ENCODE measurements at places on chromosomes 3 and 15. TPM values are rescaled to one million over a fixed set of nuclear protein-coding genes. Genes with fewer than 3 reads are reported as not detected.

DNA sequence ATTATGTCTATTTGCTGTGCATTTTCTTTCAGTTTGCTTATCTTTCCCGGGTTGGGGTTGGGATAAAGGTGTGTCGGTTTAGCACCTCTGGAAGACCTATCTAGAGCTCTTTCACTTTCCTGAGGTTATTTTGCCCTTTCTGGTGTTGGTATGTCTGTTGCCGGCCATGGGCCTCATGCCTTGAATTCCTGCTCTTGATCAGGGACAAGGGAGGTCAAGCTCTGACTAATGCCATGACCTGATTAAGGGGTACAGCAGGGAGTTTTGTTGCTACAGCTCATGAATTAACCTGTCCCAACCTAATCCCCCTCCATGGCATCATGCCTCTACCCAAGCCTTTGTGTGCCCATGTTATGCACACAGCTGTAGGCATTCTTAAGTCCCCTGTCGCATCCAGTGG lies 70.5 kb upstream of the GOLGA6B start:
- no peak overlapping the region for H3K27ac ChIP-seq
- DNase-seq = no peak
- peaks cover 83% of the 10 kb centered on the region for H3K36me3 ChIP-seq
- no peaks in the 10 kb centered on the region for H3K27me3 ChIP-seq
- no peak overlapping the region for H3K4me3 ChIP-seq

DNA sequence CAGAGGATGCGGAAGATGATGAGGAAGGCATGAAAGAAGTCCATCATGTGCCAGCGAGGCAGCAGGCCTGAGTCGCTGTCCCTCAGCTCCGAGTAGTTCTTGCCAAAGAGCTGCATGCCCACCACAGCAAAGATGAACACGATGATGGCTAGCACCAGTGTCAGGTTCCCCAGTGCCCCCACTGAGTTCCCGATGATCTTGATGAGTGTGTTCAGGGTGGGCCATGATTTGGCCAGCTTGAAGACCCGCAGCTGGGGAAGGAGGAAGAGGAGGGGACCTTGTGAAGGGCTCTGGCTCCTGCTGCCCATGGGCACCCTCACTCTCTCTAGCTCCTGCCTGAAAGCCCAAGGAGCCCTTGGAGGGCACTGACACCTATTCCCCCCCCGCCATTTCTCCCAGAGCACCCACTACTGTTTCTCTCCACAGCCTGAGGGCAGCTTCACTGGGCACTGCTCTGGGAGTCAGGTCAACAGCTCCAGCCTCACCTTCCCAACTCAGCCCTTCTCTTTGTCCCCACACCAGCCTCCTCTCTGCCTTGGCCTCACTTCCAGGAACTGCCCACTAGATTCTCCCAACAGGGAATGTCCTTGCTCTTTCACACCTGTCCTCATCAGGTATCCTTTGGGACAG lies 63.6 kb downstream of the SCN5A start:
- no peak for DNase-seq
- no peaks in the 10 kb centered on the region for H3K36me3 ChIP-seq
- H3K4me3 ChIP-seq = no peak overlapping the region
- H3K27ac ChIP-seq = no peak overlapping the region
- peaks cover 34% of the 10 kb centered on the region for H3K4me1 ChIP-seq
- no peaks in the 10 kb centered on the region for H3K27me3 ChIP-seq

The DNAH1 gene
- 5.1 TPM for polyA plus RNA-seq

DNA sequence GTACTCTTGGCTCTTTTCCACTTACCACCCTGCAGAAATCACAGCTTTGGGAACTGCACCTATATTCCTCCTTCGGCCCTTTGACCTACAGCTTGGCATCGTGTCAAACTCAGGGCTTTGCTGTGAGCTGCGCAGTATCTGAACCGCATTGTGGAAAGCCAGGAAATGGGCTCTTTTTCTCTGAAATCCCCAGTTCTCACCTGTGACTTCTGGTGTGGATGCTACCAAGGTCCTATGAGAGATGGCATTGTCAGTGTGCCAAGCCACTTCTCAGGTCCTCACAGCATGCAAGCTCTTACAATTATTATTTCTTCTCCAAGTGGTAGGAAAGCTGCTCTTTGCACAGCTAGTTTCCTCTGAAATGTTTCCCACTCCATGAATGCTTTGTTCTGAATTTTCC lies 450.6 kb upstream of the TBL1XR1 start:
- H3K36me3 ChIP-seq = no peaks in the 10 kb centered on the region
- no peak for DNase-seq
- no peak overlapping the region for H3K4me3 ChIP-seq
- no peaks in the 10 kb centered on the region for H3K27me3 ChIP-seq
- no peaks in the 10 kb centered on the region for H3K4me1 ChIP-seq

The SLC9C1 gene
- polyA plus RNA-seq = not detected

DNA sequence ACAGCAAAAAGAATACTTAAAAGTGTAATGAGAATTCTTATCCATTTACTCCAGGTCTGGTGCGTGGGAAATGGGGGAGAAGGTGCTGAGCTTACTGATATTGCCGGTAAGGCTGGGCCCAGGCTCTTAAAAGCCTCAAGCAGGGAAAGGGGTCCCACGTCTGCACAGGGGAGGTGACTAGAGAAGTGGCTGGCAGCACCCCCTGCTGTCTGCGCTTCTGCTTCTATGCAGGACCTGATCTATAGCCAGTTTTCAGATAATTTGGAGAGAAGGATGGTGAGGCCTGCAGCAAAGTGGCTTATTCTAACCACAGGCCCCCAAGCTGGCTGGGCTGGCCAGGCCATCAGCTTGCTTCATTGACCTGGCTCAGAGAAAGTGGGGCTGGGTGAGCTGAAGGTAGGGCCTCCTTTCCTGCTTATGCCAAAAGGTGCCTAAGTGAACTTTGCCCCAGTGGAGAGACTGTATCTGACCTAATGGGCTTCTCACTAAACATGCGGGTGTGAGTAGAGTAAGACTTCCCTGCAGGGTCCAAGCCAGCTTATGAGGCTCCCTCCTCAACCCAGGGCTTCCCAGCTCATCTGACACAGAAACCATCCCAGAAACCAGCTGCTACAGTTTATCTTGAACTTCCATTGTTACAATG lies 30.9 kb upstream of the ATP1B3 start:
- no peak overlapping the region for H3K4me3 ChIP-seq
- H3K36me3 ChIP-seq = no peaks in the 10 kb centered on the region
- no peaks in the 10 kb centered on the region for H3K27me3 ChIP-seq
- no peak for DNase-seq
- no peak overlapping the region for H3K27ac ChIP-seq

The WNT7A gene
- not detected for polyA plus RNA-seq

DNA sequence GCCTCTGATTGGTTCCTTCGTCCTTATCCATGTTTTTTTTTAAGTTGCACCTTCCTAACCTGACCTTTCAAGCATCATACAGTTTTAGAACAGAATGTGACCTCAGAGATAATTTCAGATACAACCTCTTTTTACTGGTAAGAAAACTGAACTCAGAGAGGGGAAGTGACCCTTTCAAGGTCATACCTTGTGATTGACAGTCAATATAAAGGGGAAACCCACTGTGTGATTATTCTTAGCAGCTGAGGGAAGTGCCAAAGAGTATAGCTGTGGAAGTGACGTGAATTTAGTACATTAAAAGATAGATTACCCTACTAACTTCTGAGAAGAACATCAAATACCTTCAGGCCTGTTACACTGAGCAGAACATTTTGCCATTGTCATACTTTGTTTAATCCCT lies 319.4 kb downstream of the NEK10 start:
- H3K27ac ChIP-seq = no peak overlapping the region
- H3K27me3 ChIP-seq = no peaks in the 10 kb centered on the region
- DNase-seq = no peak
- H3K4me3 ChIP-seq = no peak overlapping the region

- H3K27me3 ChIP-seq = no peaks in the 10 kb centered on the region
- H3K4me1 ChIP-seq = peaks cover 8% of the 10 kb centered on the region
- H3K36me3 ChIP-seq = peaks cover 52% of the 10 kb centered on the region
- H3K4me3 ChIP-seq = no peak overlapping the region
- DNase-seq = no peak
These were observed 51.5 kb downstream of the ZMAT3 start for GRCh38 chr3:179020112-179020511.

DNA sequence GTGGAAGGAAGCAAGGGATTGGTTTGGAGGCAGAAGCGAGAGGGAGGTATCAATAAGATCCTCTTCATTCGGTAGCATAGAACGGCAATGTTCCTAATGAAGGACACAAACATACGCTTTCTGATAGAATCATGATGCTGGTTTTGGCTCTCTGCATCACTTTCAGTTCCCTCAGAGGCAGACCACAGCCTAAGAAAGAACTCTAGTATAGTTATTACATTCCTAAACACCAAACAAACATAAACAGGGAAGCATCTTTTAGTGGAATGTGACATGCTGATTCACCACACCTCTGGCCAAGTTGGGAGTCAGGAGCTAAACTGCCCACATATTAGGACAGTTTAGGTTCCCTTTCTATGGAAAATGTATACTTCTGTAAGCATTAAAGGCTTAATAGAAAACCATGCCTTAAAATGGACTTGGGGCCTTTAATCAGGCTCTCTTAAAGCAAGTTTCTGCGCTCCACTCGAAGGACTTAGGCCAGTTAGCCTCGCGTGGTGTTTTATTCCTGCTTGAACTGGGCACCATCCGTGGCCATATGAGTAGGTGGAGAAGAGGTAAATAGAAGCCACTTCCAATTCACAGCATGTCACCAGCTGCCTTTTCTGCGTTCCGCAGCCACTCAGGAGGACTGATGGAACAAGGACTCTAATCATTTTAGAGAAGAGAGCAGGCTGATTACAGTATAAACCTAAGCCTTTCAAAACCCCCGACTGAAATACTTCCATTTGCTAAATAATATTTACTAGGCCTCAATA lies 53.7 kb downstream of the CD47 start:
- H3K36me3 ChIP-seq = no peaks in the 10 kb centered on the region
- H3K4me3 ChIP-seq = no peak overlapping the region
- no peaks in the 10 kb centered on the region for H3K27me3 ChIP-seq
- no peak for DNase-seq

GRCh38 chr3:23576379-23576959 lies 229.3 kb upstream of the UBE2E1 start:
- H3K4me1 ChIP-seq = no peaks in the 10 kb centered on the region
- H3K4me3 ChIP-seq = no peak overlapping the region
- no peaks in the 10 kb centered on the region for H3K36me3 ChIP-seq

- no peaks in the 10 kb centered on the region for H3K27me3 ChIP-seq
- H3K4me3 ChIP-seq = peak overlapping the region; percentile 72
- no peak for DNase-seq
- no peaks in the 10 kb centered on the region for H3K36me3 ChIP-seq
- peak overlapping the region; percentile 84 for H3K27ac ChIP-seq
- H3K4me1 ChIP-seq = peaks cover 7% of the 10 kb centered on the region
These were observed 533 bp downstream of the ZNF445 start for GRCh38 chr3:44476963-44477311.

DNA sequence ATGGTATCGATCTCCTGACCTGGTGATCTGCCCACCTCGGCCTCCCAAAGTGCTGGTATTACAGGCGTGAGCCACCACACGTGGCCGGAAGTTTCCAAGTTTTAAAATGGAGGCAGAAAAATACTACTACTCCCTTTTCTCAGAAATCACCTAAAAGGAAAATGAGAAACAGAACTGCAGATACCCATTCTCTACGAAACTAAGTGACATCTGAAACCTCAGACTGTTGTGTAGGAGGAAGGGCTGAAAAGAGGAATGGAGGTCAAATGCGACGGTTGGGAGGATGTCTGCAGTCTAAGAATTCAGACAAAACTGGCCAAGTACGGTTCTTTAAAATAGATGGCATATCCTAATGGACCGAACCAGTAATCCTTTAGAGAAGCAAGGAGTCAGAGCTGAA lies 24.1 kb downstream of the WDR48 start:
- no peak overlapping the region for H3K27ac ChIP-seq
- DNase-seq = no peak

GRCh38 chr3:40691452-40691861 lies 166.7 kb downstream of the ZNF621 start:
- H3K27ac ChIP-seq = no peak overlapping the region
- no peaks in the 10 kb centered on the region for H3K27me3 ChIP-seq
- H3K4me3 ChIP-seq = no peak overlapping the region
- no peaks in the 10 kb centered on the region for H3K36me3 ChIP-seq
- DNase-seq = no peak
- H3K4me1 ChIP-seq = no peaks in the 10 kb centered on the region

- no peaks in the 10 kb centered on the region for H3K36me3 ChIP-seq
- 0 out of 2 replicates have a peak, but pooled peaks cover 5% of the 10 kb centered on the region for H3K27me3 ChIP-seq
- DNase-seq = no peak
- peak overlapping the region; percentile 78 for H3K27ac ChIP-seq
These were observed 102.9 kb upstream of the KCNAB1 start for GRCh38 chr3:156017352-156018030.

DNA sequence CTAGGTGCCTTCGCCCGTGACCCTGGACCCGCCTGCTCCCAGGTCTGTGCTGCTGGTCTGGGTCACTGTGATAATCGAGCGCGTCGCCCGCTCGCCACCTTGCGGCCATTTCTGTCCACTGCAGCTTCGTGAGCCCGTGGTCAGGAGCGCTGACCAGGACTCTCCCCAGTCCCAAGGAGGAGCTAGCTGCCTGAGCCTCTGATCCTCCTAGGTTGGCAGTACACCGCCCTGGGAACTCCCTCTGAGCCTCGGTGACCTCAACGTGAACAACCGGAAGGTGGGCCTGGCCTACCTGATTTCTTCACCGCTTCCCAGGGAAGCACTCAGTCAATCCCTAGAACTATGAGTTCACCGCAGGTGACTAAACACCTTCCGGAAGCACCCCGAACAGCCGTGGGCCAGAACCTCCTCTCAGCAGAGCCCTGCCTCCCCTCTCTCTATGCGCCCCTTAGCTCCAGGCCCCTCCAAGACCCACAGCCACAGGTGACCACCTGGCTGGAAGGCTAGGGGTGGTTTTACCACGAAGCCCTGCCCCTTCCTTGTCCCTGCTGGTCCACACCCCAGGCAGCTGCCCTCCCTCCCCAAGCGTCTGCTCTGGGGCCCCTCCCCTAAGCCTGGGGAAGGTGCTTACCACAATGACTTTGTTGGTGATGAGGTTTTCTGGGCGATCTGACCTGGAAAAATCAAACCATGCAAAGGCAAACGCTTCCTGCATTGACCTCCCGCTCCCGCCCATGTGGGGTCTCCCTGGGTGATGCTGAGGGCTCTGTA lies 9.7 kb downstream of the PLA2G4D start:
- no peaks in the 10 kb centered on the region for H3K36me3 ChIP-seq
- peak; percentile 89 for DNase-seq
- peak overlapping the region; percentile 49 for H3K4me3 ChIP-seq
- peaks cover 4% of the 10 kb centered on the region for H3K27me3 ChIP-seq
- H3K27ac ChIP-seq = no peak overlapping the region

The GOLGA6B gene
- 0.03 TPM for polyA plus RNA-seq

DNA sequence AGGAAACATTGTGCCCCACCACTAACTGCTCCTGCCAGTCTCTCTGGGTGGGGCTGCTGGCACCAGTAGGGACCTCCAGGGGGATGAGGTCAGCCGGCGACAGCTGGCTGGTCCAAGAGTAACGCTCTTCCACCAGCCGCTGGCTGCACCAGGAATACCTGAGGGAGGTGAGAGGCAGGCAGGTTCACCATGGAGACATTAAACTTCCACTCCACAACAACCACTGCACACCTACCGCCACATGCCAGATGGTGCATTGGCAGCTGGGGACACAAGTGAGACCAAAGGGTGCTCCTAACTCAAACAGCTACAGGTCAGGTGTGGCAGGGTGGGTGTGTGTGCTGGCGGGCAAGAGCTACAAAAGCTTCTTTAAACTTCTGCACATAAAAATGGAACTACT lies 4.5 kb downstream of the POLG start:
- no peak for DNase-seq
- H3K27ac ChIP-seq = no peak overlapping the region
- peaks cover 80% of the 10 kb centered on the region for H3K36me3 ChIP-seq
- no peaks in the 10 kb centered on the region for H3K27me3 ChIP-seq
- H3K4me3 ChIP-seq = no peak overlapping the region
- peaks cover 44% of the 10 kb centered on the region for H3K4me1 ChIP-seq

The RASL12 gene
- polyA plus RNA-seq = not detected

All from SK-N-SH (cell line).